G401 (cell line): ENCODE measurements at places on chromosomes 5 and 9.

DNA sequence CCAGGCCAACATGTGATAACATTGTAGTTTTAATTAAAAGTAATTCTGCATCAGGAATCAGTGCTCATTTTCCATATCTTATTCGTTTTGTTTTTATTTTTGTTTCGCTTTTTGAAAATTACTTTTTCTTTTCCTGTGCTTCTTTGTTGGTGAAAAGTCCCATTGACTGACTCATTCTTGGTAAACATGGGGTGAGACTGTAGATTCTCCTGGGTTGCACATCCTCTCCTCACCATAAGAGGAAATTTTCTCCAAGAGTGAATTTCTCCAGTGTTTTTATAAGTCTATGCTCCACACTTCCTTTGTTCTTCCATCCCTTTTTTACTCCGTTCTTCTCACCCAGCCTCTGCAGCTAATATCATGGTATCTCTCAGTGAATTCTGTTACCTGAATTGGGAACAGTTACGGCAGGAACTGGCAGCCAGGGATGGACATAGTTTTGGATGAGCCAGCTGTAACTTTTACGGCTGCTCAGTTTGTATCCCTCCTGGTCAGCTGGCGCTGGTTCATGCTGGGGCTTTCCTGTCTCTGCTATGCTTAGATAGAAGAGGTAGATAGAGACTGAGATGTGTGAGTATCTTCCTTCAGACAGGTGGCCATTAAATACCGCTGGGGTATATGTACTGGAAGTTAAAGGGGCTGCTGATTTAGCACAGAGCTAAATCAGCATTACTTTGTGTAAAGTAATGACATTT lies 80.0 kb downstream of the MAN2A1 start:
- no peak for DNase-seq

DNA sequence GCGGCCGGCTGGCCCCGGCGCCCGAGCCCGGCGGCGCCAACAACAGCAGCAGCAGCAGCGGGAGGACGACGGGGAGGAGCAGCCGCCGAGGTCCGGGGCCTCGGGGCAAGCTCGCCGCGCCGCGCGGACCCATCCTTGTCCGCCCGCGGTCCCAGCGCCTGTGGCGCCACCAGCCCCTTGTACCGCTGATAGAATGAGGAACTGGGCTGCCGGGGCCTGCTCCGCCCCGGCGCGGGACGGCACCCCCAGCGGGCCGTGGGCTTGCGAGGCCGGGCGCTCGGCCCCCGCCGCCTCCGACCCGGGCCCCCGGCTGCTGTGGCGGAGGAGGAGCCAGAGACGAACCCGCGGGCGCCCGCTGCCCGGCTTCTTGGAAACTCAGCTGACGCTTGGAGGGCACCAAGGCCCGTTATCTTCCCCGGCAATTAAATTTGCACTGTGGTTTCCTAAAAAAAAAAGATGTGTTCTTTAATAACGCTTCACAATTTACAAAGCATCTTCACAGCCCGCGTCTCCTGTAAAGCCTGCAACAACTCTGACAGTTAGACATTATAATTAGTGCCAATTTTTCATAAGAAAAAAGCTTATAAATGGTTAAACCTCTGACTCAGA lies at the start of gene ARSB:
ARSB (minus strand) TSS at position 195 of the 609 bp plus-strand sequence; CDS start at position 133, 62 bp downstream.
- peak; percentile 58 for DNase-seq

DNA sequence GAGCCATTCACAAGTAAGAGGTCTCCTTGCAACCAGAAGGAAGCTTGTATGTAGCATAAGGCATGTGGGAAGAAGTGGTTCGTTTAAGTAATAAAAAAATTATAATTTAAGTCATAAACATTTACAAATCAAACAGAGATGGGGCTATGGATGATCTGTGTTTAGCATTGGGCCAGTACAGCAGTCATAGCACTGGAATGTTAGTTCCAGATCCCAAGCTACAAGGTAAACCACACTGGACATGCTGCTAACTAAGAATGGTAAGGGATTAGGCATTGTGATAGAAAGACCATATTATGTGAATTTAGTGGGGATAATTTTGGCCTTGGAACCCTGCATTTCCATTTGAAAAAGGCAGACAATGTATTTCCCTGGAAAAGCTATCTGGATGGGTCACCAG lies 170.4 kb upstream of the KCNN2 start:
- DNase-seq = no peak

GRCh38 chr5:83095957-83096539 lies 18.7 kb downstream of the XRCC4 start:
- DNase-seq = no peak

DNA sequence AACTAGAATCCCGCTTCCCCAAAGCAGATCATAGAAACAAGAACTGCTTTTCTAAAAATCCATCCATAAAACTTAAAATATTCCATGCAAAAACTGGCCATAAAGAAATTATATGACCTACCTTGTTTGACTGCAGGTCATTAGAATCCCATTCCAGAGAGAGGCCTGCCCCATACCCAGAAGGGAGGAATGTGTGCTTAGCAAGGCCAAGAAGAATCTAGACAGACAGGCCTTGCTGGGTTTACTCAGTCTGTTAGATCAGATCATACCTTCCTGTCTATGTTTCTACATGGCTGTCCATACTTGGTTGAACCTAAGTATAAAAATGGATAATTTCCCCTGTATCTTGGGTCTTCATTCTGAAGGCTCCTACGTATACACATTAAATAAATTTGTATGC lies 358.8 kb upstream of the TRPC7 start:
- DNase-seq = no peak

GRCh38 chr9:1495282-1496030 lies 445.3 kb downstream of the DMRT2 start:
- no peak for DNase-seq

GRCh38 chr5:98050583-98050982 lies 722.9 kb upstream of the RGMB start:
- no peak for DNase-seq

DNA sequence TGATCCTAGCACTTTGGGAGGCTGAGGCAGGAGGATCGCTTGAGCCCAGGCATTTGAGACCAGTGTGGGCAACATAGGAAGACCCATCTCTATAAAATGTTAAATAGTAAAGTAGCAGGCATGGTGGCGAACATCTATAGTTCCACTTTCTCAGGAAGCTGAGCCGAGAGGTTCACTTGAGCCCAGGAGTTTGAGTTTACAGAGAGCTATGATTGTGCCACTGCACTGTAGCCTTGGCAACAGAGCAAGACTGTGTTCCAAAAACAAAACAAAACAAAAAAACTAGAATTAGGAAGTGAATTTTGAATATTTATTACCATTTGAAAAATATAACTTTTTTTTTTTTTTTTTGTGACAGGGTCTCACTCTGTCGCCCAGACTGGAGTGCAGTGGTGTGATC lies 26.8 kb upstream of the PAX5 start:
- DNase-seq = no peak

- DNase-seq = no peak
Measured at GRCh38 chr9:120513825-120514396, 66.1 kb downstream of the CDK5RAP2 start.

DNA sequence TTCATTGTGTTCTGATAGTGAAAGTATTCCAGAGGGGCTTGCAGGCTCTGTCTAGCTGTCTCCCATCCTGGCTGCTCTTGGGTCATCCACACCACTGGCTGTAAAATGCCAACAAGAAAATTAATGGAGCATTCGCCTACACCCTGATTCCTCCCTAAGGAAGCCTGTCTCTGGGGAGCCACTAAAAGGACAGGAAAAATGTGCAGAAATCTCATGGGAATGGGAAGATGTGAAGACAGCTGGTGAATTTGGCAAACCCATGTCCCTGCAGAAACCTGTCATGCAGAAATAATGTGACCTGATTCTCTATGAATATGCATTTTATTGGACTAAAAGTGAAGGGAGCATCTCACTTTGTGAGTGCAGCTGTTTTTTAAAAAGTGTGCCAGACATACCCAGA lies 265.6 kb downstream of the TUSC1 start:
- DNase-seq = no peak

DNA sequence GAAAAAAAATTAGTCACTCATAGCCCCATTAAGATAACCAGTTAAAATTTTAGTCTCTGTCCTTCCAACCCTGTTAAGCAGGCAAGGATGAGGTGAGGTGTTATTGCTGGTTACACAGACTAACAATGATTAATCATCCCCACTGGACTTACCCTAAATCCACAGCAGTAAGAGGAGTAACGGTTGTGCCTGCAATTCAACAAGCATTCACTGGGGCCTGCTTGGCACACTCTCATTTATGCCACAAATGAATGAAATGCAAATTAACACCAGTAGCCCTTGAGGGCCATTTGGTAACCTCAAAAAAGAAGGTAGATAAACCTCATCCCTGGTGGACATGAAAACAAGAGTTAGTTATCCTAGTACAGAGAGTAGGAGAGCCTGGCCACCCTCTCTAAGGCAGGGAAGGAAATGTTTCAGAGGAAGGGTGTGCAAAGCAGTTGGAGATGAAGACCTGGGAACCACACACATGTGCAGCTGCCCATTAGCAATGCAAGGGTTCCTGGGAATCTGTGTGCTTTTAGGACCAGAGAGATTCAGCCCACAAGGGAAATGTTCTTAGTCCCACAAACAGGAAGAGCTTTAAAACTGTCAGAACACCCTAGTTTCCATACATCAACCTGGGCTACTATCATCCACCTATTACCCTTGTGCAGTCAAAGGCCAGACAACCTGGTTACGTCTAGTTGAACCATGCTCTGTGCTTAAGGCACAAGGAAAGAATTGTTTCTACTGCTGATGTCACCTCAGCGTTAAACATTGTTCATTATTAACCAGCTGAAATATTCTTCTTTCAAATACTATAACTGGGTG lies 7.7 kb downstream of the LHFPL2 start:
- DNase-seq = no peak

- no peak for DNase-seq
Measured at GRCh38 chr5:157049605-157050004, 9.3 kb downstream of the HAVCR1 start.

DNA sequence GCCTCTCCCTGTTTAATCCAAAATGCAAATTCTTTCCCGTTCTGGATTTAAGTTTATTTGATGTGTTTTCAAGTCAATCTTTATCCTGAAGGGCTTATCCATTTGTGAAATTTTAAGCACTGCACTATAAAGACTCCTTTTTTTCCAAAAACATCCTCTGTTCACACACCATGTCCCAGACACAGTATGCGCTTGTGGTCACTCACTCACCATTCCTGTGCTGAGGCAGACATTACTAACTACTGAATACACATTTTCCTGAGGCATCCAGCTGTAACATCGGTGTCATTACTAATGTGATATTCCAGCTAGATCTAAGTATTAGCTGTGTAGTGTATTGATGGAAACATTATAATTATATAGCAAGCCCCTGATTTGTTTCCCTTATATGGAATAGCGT lies 298.4 kb downstream of the KCTD16 start:
- no peak for DNase-seq

DNA sequence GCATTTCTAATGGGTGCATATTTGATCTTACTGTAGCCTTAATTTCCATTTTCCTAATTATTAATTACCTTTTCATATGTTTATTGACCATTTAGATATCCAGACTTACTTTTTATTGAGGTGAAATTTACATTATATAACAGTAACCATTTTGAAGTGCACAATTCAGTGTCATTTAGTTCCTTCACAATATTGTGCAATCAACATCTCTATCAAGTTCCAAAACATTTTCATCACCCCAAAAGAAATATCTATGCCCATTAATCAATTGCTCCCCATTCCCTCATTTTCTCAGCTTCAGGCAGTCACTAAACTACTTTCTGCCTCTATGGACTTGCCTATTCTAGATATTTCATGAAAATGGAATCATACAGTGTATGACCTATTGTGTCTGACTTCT lies 5.9 kb downstream of the COL15A1 start:
- no peak for DNase-seq

GRCh38 chr5:133253671-133254070 lies 201.9 kb downstream of the HSPA4 start:
- no peak for DNase-seq

DNA sequence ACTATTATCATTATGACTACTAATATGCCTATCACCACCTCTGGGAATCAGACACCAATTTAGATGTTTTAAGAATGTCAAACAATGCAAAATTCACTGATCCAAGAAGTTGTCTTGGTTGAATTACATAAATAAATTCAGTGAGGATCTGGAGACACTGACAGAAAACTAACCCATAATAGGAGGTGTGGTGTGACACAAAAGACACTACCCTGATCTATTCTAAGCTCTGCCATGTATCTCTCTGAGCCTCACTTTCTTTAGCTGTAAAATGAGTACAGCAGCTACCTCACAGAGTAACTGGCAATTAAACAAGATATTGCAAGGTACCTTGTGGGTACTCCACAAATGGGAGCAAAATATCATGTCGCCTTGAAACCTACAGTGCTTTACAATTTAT lies 7.5 kb downstream of the CDK5RAP2 start:
- no peak for DNase-seq

DNA sequence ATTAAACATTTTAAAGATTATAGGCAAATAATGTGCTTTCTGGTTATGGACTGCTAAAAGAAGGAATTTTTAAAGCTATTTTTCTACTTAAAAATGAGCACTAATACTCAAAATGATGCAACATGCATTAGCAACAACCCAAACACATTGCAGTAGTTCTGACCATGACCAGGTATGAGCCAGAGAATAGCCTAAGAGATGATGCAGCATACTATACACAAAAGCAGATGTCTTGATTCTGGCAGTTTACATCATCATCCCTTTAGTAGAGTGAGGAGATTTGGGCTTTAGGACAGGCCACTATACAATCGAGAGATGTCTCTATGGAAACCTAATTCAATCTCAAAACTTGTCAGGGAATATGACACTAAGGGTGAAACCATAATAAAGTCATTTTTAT lies 307.1 kb downstream of the PRR16 start:
- no peak for DNase-seq

- no peak for DNase-seq
Measured at GRCh38 chr5:17748201-17748600, 113.9 kb downstream of the TAF11L14 start.

- DNase-seq = no peak
Measured at GRCh38 chr9:134475011-134475790, 148.9 kb downstream of the RXRA start.

GRCh38 chr5:56587381-56588130 lies 227.8 kb upstream of the MAP3K1 start:
- no peak for DNase-seq

DNA sequence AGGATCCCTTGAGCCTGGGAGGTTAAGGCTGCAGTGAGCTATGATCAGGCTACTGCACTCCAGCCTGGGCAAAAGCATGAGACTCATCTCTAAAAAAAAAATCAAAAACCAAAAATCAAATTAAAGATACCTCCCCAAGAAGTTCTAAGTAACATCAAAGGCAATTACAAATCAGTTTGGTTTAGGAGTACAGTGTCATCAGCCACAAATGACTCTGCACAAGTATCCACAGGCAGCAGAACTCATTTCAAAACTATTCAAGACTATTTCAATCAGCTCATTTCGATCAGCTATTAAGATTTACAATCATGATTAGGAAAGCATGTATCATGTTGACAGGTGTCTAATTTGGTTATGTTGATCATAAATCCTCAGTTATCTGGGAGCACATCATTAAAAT lies 19.1 kb downstream of the TRMO start:
- no peak for DNase-seq
